ENCODE measurements at places on chromosomes 6 and 20. TPM values are rescaled to one million over a fixed set of nuclear protein-coding genes. Genes with fewer than 3 reads are reported as not detected.

Gene GHRH
- total RNA-seq, result not detected

Gene SLC22A3
- 0.16 TPM for total RNA-seq

Gene MTO1
- 28.9 TPM for total RNA-seq

Gene SSTR4
- 0.16 TPM for total RNA-seq

Gene YWHAB
- total RNA-seq, result 148 TPM

Gene COL11A2
- 0.65 TPM for total RNA-seq

Gene SGK2
- 0.24 TPM for total RNA-seq

Gene REM1
- total RNA-seq, result 0.36 TPM

Gene HTR1E
- total RNA-seq, result not detected

Gene FBXO5
- 6.7 TPM for total RNA-seq

Gene COL19A1
- total RNA-seq, result not detected

Gene PRRT1
- 0.16 TPM for total RNA-seq

Gene TUBB1
- total RNA-seq, result under 0.01 TPM

Gene MTFR2
- 0.73 TPM for total RNA-seq

Gene RAMACL
- 3.4 TPM for total RNA-seq

Gene RPRD1B
- 21.6 TPM for total RNA-seq

Gene BMP7
- total RNA-seq, result 0.12 TPM

Gene PCNA
- total RNA-seq, result 33.6 TPM

Gene FAM217A
- total RNA-seq, result not detected

Gene CGAS
- 6.0 TPM for total RNA-seq

Gene MLN
- total RNA-seq, result not detected

Measured in hair follicle dermal papilla cell (primary cell).